ENCODE measurements at places on chromosomes 1 and 21.

GRCh38 chr1:230825761-230826160 is 42.6 kb downstream of the C1orf198 start:
- no peak for DNase-seq

DNA sequence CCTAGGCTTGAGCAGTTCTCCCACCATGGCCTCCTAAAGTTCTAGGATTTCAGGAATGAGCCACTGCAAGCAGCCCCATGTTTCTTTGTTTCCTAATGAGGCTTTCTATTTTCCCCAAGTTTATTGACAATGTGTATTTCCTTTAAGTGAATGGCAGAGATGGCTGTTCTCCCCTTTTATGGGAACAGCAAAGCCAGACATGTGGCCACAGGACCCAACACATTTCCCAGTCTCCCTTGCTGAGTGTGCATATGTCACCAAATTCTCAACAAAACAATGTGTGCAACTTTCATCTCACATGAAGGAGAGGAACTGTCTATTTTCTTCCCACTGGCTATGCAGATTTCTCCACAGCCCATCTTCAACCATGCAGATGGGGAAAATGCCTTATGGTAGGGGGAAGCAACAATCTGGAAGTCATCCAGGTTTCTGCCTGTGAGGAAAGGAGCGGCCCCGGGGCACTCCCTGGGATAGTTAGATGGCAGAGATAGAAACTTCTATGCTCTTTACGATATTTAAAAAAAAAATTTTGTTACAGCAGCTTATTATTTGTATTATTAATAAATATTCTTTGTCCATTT is 28.6 kb upstream of the MAP10 start:
- DNase-seq, result no peak

- DNase-seq, result no peak
Observed at GRCh38 chr1:200921571-200922110, 26.9 kb downstream of the INAVA start.

GRCh38 chr1:193929374-193930033 is 743.1 kb upstream of the B3GALT2 start:
- no peak for DNase-seq

GRCh38 chr1:159705904-159706256 is 8.5 kb downstream of the CRP start:
- DNase-seq, result no peak

DNA sequence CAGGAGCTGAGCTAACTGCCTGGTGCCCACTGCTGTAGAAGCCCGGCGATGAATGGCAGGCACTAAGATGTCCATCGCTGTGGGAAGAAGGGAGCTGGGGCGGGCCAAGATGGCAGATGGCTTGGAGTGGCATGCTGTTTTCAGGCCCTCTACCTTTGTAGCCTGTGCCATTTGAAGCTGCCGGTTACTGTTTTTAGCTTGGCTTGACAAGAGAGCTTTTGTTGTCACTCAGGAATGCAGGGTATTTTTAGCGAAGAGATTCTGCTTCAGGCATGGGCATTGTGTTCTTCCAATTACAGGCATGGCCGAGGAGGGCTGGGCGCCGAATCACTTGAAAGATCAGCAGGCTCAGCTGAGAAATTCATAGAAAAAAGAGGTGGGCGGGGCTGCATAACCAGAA is 348.7 kb downstream of the RPS6KC1 start:
- DNase-seq, result no peak

- DNase-seq, result no peak
Observed at GRCh38 chr1:26378088-26378878, 5.7 kb upstream of the ZNF683 start.

DNA sequence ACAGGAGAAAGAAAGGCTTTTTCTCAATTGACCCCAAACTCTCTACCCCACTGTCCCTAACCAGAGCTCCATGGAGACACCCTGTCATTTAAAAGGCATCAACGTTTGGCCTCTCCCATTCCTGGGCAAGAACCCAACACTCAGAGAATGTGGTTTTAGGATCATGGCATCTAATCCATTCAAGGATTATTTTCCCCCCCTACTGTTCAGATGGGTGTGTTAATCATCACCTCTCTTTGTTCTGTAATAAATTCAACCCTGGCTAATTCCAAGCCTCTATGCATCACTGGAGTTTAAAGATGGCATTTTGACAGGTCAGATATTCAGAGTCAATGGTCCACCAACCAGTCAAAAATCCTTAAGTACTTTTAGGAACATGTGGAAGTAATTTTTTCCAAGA is 42.7 kb downstream of the TBX15 start:
- DNase-seq, result no peak

- DNase-seq, result no peak
Observed at GRCh38 chr1:246629976-246630375, 63.7 kb downstream of the CNST start.

GRCh38 chr1:43334453-43335205 is 3.0 kb upstream of the MPL start:
- no peak for DNase-seq

DNA sequence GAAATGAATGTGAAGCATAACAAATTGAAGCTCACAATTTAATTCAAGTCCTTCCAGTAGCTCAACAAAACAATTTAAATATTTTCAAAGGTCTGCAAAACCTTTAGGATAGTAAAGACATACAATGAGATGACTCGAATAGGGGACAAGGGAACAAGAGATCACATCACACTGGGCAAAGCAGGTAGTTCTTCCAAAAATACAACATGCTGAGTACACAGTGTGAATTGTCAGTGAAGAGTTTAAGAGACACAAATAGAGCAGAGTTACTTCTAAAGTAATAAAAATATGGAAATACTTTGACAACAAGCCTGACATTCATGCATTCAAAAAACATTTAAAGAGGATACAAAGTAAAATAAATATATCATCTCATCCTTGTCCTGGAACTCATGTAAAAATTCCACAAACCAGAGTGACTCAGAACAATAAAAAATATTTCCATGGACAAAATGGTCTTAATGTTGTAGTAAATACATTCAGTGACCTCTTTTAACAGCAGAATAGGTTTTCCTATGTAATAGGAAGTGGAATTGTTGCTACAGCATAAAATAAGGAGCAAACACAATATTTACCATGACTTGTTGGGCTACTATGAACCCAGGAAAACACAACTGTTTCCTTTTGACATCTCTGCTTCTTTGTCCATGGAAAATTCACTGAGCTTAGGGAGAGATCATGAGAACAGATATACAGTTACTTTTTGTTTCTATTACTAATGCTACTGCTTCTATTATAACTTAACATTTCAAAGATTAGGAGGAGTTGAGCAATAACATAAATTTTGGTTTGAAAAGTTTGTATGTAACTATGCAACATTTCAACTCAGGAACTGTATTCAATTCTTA is 83.7 kb upstream of the BCL10 start:
- no peak for DNase-seq

DNA sequence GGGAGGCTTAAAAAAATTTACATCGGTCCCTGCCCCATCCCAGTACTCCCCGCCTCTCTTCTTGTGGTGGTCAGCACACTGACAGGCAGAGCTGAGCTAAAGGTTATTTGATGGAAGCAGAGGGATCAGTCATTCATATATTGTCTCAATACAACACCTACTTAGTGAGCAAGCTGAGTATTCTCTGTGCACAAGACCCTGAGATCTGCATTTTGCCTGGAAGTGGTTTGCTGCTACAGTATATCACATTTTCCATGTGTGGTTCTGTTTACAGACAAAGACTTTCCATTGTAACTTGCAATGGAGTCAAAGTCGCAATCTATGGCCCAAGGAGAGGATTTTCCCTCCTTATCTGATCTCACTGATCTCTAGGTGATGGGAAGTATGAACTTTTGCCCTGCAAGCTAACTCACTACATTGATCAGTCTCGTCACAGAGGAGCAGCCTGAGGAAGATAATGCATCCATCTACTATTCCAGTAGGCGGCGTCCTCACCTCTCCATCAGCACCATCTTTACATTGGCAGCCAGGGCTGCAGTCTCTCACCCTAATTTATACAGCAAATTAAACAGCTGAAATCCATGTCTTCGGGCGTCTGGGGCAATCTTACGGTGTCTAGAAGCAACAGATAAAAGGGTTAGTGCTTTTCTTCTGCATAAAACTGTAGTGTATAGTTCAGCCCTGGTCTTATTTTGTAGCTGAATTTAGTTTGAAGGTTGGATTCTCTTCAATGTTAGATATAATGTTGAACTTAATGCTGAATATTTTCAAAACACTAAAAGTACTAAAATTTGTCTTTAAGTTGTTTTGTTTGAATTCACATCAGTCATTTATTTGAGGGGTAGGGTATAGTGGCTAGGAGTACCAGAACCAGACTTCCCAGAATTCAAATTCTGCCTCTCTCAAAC is 3.2 kb upstream of the TRAF5 start:
- peak; percentile 36 for DNase-seq

- no peak for DNase-seq
Observed at GRCh38 chr1:52593495-52593894, 8.7 kb upstream of the GPX7 start.

GRCh38 chr1:89800022-89800655 is 20.7 kb upstream of the LRRC8D start:
- no peak for DNase-seq

DNA sequence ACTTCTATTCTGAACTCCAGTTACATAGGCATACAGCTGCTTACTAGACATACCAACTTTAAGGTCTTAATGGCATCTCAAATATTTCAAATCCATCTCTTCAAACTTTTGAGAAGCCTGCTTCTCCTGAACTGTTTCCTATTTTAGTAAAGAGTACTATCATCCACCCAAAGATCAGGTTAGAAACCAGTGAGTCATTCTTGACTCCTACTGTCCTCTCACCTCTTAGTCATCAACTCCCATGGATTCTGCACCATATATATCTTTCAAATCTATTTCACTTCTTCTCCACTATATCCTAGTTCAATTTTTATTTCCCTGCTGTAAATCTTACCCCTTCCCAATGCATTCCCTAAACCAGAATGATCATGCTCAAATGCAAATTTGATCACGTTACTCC is 18.1 kb upstream of the BEND5 start:
- DNase-seq, result no peak

DNA sequence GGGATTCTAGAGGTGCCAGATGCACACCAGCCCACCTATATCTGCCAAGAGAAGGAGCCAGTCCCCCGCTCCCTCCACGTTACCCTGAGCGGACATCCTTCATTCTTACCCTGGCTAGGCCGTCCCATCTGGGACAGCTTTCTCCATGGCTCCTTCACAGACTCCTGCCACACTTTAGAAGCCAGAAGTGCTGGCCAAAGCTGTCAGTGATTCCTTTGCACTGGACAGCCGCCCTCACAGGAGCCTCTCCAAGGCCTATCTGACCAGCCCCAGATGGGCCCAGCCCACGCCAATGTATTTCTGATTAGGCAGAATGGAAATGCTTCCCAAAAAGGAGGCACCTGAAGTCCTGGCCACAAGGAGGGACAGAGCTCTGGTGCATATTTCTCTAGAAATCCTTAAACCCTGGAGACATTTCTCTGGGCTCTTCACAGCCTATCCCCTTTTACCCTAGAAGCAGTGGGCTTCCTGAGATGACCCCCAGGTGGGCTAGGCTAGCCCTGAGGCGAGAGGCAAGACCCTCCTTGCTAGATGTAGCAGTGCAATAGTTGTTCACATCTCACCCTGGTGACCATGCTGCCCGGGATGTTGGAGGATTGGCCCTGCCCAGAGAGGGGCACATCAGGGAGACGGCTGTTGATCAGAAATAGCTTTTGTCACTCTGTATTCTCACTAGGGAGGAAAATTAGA is 44.1 kb downstream of the RASSF5 start:
- DNase-seq, result no peak

DNA sequence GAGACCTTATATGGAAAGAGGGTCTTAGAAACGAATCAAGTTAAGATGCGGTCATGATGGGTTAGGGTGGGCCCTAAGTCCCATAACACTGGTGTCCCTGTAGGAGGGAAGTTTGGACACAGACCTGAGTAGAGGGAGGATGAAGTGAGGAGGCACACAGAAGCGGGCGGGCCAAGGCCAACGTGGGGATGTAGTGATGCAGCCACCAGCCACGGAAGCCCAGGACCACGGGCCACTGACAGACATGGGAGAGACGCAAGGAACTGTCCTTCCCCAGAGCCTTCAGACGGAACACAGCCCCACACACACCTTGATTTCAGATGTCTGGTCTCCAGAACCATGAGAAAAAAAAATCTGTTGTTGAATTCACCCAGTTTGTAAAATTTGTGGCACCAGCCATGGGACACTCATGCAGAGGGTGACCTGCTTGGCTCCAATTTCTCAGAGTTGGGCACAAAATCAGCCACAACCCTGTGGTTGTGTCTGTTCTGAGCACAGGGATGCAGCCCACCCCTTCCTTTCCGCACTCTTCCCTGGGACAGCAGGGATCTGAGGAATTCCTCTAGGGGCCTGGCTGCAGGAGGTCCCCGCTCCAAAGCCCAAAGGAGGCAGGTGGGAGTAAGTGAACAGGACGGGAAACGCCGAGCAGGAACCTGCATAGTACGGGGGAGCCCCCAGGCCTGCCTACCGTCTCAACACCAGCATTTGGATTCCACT is 61.1 kb downstream of the RIPK4 start:
- DNase-seq, result no peak

GRCh38 chr1:27795601-27796000 is 22.6 kb downstream of the STX12 start:
- no peak for DNase-seq

DNA sequence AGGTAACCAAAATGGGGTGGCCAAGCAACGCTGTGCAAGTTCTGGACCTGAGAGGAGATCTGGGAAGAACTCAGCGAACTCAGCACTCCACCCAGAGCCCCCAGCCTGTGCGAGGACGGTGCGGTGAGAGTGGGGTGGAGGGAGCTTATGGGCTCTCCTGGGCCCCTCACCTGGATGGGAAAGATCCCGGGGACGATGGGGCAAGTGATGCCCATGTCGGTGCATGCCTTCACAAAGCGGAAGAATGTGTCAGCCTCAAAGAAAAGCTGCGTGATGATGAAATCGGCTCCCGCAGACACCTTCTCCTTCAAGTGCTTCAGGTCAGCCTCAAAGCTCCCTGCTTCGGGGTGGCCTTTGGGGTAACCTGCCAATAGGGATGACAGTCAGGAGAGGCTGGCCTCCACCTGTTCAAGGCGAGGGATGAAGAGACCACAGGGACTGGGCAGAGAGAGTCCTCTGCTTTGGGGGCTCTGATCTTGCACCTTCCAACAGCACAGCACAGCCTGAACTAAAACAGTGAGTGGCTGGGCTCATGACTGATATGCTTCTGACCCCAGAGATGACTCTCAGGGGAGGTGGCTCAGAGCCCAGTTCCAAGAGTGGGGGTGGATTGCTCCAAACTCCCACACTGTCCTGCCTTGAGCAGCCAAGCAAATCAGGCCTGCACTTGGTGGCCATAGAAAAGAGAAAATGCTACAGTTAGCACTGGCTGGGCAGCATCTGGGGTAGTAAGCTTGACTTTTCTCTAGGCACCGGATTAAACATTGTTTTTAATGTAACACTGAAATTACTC is 9.5 kb downstream of the MTHFR start:
- DNase-seq, result no peak

GRCh38 chr21:26948194-26948593 is 18.7 kb downstream of the ADAMTS5 start:
- DNase-seq, result no peak

- no peak for DNase-seq
Observed at GRCh38 chr1:211527888-211528287, 35.9 kb upstream of the RD3 start.
